ENCODE measurements at places on chromosomes 3 and 15. TPM values are rescaled to one million over a fixed set of nuclear protein-coding genes. Genes with fewer than 3 reads are reported as not detected.

The PSMD2 gene
- 258 TPM for total RNA-seq

The STRIT1 gene
- total RNA-seq = not detected

The SCN11A gene
- total RNA-seq = 0.03 TPM

The SLC35G2 gene
- total RNA-seq = 1.6 TPM

The SLC28A2 gene
- not detected for total RNA-seq

The ANKUB1 gene
- not detected for total RNA-seq

The PAQR9 gene
- total RNA-seq = not detected
